ENCODE measurements at places on chromosomes 12 and 14.

DNA sequence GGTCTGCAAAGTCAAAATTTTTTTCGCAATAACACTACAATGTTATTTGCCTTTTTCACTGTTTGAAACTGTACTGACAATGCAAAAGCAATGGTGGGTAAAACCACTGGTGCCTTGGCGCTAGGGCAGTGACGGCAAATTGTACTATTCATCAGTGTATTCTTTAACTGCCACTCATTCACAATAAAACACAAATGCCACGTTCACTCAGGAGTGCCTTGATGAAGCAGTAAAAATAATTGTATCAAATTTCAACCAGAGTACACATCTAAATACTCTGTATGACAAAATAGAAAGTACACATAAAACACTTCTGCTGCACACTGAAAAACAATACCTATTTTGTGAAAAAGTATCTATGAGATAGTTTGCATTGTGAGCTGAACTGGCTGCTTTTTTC, 17.8 kb downstream of the DCAF5 start:
- DNase-seq, result no peak
- no peaks in the 10 kb centered on the region for H3K36me3 ChIP-seq
- no peaks in the 10 kb centered on the region for H3K27me3 ChIP-seq
- H3K27ac ChIP-seq, result no peak overlapping the region
- no peak overlapping the region for H3K4me3 ChIP-seq
- H3K4me1 ChIP-seq, result peaks cover 47% of the 10 kb centered on the region

GRCh38 chr14:71852181-71852580, 80.0 kb upstream of the RGS6 start:
- no peaks in the 10 kb centered on the region for H3K27me3 ChIP-seq
- no peaks in the 10 kb centered on the region for H3K4me1 ChIP-seq
- H3K36me3 ChIP-seq, result no peaks in the 10 kb centered on the region
- H3K4me3 ChIP-seq, result no peak overlapping the region

- H3K4me3 ChIP-seq, result no peak overlapping the region
- no peak overlapping the region for H3K27ac ChIP-seq
- H3K4me1 ChIP-seq, result peaks cover 5% of the 10 kb centered on the region
- DNase-seq, result no peak
These were observed 49.9 kb downstream of the PELI2 start for GRCh38 chr14:56168007-56168616.

GRCh38 chr12:21751517-21751916, 23.0 kb downstream of the KCNJ8 start:
- no peaks in the 10 kb centered on the region for H3K36me3 ChIP-seq
- peak overlapping the region; percentile 35 for H3K27ac ChIP-seq
- H3K4me1 ChIP-seq, result peaks cover 13% of the 10 kb centered on the region
- H3K4me3 ChIP-seq, result no peak overlapping the region
- H3K27me3 ChIP-seq, result no peaks in the 10 kb centered on the region

GRCh38 chr14:33455654-33456345, 495.1 kb downstream of the EGLN3 start:
- DNase-seq, result no peak
- H3K4me3 ChIP-seq, result no peak overlapping the region
- H3K36me3 ChIP-seq, result no peaks in the 10 kb centered on the region
- peaks cover 65% of the 10 kb centered on the region for H3K4me1 ChIP-seq

DNA sequence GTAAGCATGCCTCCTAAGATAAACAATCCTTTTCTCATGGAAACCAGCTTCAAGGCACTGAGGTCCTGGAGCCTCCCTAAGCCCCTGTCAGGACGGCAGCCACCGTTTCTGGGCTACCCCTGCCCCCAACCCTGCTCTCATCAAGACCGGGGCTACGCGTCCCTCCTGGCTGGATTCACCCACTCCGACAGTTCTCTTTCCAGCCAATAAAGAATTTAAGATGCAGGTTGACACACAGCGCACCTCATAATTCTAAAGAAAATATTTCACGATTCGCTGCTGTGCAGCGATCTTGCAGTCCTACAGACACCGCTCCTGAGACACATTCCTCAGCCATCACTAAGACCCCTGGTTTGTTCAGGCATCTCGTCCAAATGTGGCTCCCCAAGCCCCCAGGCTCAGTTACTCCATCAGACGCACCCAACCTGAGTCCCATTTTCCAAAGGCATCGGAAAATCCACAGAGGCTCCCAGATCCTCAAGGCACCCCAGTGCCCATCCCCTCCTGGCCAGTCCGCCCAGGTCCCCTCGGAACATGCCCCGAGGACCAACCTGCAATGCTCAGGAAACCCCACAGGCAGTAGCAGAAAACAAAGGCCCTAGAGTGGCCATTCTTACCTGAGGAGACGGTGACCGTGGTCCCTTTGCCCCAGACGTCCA, 336.3 kb downstream of the TMEM121 start:
- peaks cover 3% of the 10 kb centered on the region for H3K27me3 ChIP-seq
- no peaks in the 10 kb centered on the region for H3K4me1 ChIP-seq
- no peaks in the 10 kb centered on the region for H3K36me3 ChIP-seq
- peak; percentile 8 for DNase-seq

GRCh38 chr12:88600272-88600671, 20.0 kb upstream of the KITLG start:
- H3K27me3 ChIP-seq, result no peaks in the 10 kb centered on the region
- H3K4me3 ChIP-seq, result no peak overlapping the region
- no peaks in the 10 kb centered on the region for H3K36me3 ChIP-seq
- peaks cover 3% of the 10 kb centered on the region for H3K4me1 ChIP-seq
- no peak overlapping the region for H3K27ac ChIP-seq

DNA sequence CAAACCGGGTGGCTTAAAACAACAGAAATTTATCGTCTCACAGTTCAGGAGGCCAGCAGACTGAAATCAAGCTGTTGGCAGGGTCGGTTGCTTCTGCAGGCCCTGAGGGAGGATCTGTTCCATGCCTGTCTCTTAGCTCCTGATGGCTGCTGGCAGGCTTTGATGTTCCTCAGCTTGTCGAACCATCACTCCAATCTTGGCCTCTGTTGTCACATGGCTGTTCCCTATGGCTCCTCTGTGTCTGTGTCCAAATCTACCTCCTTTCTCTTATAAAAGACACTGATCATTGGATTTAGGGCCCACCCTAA, 14.0 kb downstream of the NFATC4 start:
- no peaks in the 10 kb centered on the region for H3K27me3 ChIP-seq
- H3K36me3 ChIP-seq, result no peaks in the 10 kb centered on the region
- H3K27ac ChIP-seq, result no peak overlapping the region
- no peak overlapping the region for H3K4me3 ChIP-seq
- DNase-seq, result no peak
- peaks cover 7% of the 10 kb centered on the region for H3K4me1 ChIP-seq

DNA sequence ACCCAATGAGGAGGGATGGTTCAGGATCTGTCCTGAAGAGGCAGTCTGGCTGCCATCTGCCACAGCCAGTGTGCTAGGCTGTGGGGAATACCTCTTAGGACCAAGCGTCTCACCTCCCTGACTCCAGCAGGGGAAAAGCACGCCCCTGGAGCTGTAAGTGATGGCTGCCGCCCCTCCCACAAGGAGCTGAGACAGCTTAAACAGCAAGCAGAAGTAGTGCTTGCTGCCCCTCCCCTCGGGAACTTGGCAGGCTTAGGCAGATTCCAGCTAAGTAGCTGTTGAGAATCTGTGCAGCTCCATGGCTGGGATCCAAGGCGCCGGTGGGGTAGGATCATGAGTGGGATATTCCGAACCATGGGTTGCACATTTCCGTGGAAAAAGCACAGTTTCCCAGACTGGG, 360.4 kb upstream of the MDGA2 start:
- no peak for DNase-seq
- no peaks in the 10 kb centered on the region for H3K36me3 ChIP-seq
- no peak overlapping the region for H3K27ac ChIP-seq
- H3K4me3 ChIP-seq, result no peak overlapping the region
- H3K27me3 ChIP-seq, result no peaks in the 10 kb centered on the region

GRCh38 chr14:71203306-71203705, 296.0 kb downstream of the PCNX1 start:
- H3K4me3 ChIP-seq, result no peak overlapping the region
- H3K36me3 ChIP-seq, result no peaks in the 10 kb centered on the region
- no peak overlapping the region for H3K27ac ChIP-seq
- H3K4me1 ChIP-seq, result no peaks in the 10 kb centered on the region
- H3K27me3 ChIP-seq, result no peaks in the 10 kb centered on the region

DNA sequence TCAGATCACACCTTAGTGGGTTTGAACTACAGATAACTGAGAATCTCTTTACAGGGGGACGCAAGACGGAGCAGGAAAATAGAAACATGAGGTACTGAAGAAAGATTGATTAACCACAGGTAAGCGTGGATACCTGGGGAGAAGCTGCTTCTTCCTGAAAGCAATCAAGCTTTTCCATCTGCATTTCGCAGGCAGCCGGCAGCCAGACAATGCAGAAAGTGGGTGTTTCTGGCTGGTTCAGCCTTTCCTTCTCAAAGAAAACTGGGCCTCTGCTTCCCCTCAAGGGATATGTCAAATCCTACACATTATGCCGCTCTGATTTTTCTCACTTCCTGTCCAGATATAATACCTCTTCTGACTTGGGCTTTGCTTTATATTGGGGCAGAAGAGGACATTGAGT, 39.1 kb upstream of the PPFIA2 start:
- H3K27ac ChIP-seq, result no peak overlapping the region
- H3K4me3 ChIP-seq, result no peak overlapping the region
- no peaks in the 10 kb centered on the region for H3K4me1 ChIP-seq
- peaks cover 3% of the 10 kb centered on the region for H3K27me3 ChIP-seq

- peak overlapping the region; percentile 89 for H3K27ac ChIP-seq
- no peak for DNase-seq
- H3K4me1 ChIP-seq, result peaks cover 54% of the 10 kb centered on the region
- H3K4me3 ChIP-seq, result peak overlapping the region; percentile 25
- no peaks in the 10 kb centered on the region for H3K36me3 ChIP-seq
- peaks cover 41% of the 10 kb centered on the region for H3K27me3 ChIP-seq
These were observed 2.7 kb downstream of the BHLHE41 start for GRCh38 chr12:26122061-26122680.

GRCh38 chr12:104933128-104933527, 25.0 kb downstream of the SLC41A2 start:
- H3K27me3 ChIP-seq, result no peaks in the 10 kb centered on the region
- DNase-seq, result no peak
- no peak overlapping the region for H3K4me3 ChIP-seq
- no peaks in the 10 kb centered on the region for H3K4me1 ChIP-seq
- H3K36me3 ChIP-seq, result no peaks in the 10 kb centered on the region

DNA sequence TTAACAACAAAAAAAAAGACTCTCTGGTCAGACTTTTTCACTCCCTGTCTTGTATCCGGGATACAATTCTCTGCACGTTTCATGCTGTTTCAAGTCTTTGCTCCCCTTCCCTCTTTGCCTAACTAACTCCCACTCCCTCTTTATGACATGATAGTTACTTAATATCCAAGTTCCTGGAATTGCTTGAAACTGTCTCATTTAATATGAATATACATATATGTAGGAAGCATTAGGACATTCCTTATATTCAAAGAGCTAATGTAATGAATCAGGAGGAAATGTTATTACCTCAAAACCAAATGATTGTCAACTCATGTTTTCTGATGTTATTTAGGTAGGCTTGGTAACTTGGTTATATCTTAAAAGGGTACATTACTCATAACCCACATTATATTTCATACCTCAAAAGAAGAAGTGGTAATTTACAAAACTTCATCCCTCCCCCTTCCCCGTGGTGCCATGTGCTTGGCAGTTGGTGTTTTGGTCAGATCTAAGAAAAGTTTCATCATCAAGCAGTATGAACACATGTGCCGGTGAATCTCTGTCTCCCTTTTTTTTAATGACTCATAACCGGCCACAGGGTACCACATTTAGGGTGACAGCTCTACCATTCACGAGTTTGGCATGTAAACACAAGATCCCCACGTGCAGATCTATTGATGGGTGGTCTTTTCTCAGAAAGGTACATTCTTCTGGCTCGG, 56.5 kb downstream of the HCAR2 start:
- DNase-seq, result no peak
- H3K4me3 ChIP-seq, result no peak overlapping the region
- no peak overlapping the region for H3K27ac ChIP-seq
- no peaks in the 10 kb centered on the region for H3K4me1 ChIP-seq
- H3K36me3 ChIP-seq, result no peaks in the 10 kb centered on the region

- no peak overlapping the region for H3K4me3 ChIP-seq
- H3K36me3 ChIP-seq, result no peaks in the 10 kb centered on the region
- H3K27me3 ChIP-seq, result no peaks in the 10 kb centered on the region
- H3K27ac ChIP-seq, result no peak overlapping the region
These were observed 180.9 kb downstream of the RPS29 start for GRCh38 chr14:49405291-49405690.

- peak overlapping the region; percentile 89 for H3K27ac ChIP-seq
- DNase-seq, result no peak
- H3K36me3 ChIP-seq, result no peaks in the 10 kb centered on the region
- peak overlapping the region; percentile 56 for H3K4me3 ChIP-seq
- H3K27me3 ChIP-seq, result peaks cover 46% of the 10 kb centered on the region
- no peaks in the 10 kb centered on the region for H3K4me1 ChIP-seq
These were observed 272 bp downstream of the TBX3 start for GRCh38 chr12:114683709-114684097.

- no peak for DNase-seq
- no peaks in the 10 kb centered on the region for H3K27me3 ChIP-seq
- no peaks in the 10 kb centered on the region for H3K4me1 ChIP-seq
- no peak overlapping the region for H3K27ac ChIP-seq
- H3K4me3 ChIP-seq, result no peak overlapping the region
- no peaks in the 10 kb centered on the region for H3K36me3 ChIP-seq
These were observed 305.2 kb upstream of the SYT1 start for GRCh38 chr12:78559416-78559815.

- no peak overlapping the region for H3K4me3 ChIP-seq
- no peaks in the 10 kb centered on the region for H3K36me3 ChIP-seq
- peaks cover 24% of the 10 kb centered on the region for H3K4me1 ChIP-seq
- H3K27me3 ChIP-seq, result no peaks in the 10 kb centered on the region
- DNase-seq, result no peak
- no peak overlapping the region for H3K27ac ChIP-seq
These were observed 13.0 kb downstream of the NUDT4 start for GRCh38 chr12:93390549-93391297.

GRCh38 chr12:64039281-64039871, 182.7 kb downstream of the KICS2 start:
- H3K27me3 ChIP-seq, result no peaks in the 10 kb centered on the region
- DNase-seq, result peak; percentile 61
- peaks cover 24% of the 10 kb centered on the region for H3K4me1 ChIP-seq
- peak overlapping the region; percentile 66 for H3K27ac ChIP-seq

DNA sequence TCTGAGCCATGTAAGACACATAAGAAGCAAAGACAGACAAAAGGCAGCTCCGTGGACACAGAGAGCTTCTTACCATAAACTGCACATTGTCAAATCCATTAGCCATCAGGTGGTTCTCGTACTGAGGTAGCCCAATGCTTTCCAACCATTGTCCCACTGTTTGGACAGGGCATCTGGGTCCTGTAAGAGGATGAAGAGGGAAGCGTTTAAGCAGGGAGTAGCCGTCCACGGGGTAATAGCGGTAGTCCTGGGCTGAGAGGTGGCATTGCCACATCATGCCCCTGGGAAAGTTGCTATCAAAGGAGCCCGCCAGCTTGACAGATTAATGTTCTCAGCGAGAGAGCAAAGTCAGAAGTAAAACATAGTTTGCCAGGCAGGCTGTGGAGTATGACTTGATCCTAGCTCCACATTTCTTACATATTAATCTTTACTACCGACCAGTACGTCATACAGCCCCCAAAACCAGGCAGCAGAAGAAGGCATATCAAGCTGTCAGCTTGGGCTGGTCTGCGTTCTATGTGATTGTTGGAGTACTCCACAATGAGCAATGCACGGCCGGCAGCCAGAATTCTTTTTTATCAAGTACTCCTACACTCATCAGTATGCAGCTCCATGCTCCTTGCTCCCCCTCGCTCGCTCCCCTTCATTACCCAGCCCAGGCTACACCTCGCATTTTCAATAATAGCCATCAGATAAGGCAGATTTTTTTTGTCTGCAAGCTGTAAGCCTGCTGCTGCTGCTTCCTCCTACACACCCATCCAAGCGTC, 493.2 kb upstream of the GARIN6 start:
- DNase-seq, result no peak
- H3K27ac ChIP-seq, result no peak overlapping the region
- H3K4me3 ChIP-seq, result no peak overlapping the region
- no peaks in the 10 kb centered on the region for H3K4me1 ChIP-seq
- no peaks in the 10 kb centered on the region for H3K27me3 ChIP-seq

All from transverse colon (tissue), 4 donors.